ENCODE measurements at places on chromosomes 12 and 14. TPM values are rescaled to one million over a fixed set of nuclear protein-coding genes. Genes with fewer than 3 reads are reported as not detected.

DHRS2 gene
- not detected for total RNA-seq

SLC39A2 gene
- total RNA-seq, result 0.48 TPM

SMCO2 gene
- 0.43 TPM for total RNA-seq

TAS2R42 gene
- not detected for total RNA-seq

NELL2 gene
- total RNA-seq, result under 0.01 TPM

KMT2D gene
- total RNA-seq, result 22.0 TPM

RIMBP2 gene
- under 0.01 TPM for total RNA-seq

MANSC4 gene
- not detected for total RNA-seq

PTPRO gene
- total RNA-seq, result 0.24 TPM

PTPRR gene
- total RNA-seq, result 0.96 TPM

GALC gene
- total RNA-seq, result 10.6 TPM
